ENCODE measurements at places on chromosomes 3 and 15.

GRCh38 chr15:49855917-49856637 is 235.2 kb downstream of the DTWD1 start:
- DNase-seq: no peak

- DNase-seq: no peak
Observed at GRCh38 chr15:58307313-58307961, 124.4 kb upstream of the LIPC start.

GRCh38 chr3:170723241-170723640 is 137.4 kb upstream of the SLC7A14 start:
- no peak for DNase-seq

DNA sequence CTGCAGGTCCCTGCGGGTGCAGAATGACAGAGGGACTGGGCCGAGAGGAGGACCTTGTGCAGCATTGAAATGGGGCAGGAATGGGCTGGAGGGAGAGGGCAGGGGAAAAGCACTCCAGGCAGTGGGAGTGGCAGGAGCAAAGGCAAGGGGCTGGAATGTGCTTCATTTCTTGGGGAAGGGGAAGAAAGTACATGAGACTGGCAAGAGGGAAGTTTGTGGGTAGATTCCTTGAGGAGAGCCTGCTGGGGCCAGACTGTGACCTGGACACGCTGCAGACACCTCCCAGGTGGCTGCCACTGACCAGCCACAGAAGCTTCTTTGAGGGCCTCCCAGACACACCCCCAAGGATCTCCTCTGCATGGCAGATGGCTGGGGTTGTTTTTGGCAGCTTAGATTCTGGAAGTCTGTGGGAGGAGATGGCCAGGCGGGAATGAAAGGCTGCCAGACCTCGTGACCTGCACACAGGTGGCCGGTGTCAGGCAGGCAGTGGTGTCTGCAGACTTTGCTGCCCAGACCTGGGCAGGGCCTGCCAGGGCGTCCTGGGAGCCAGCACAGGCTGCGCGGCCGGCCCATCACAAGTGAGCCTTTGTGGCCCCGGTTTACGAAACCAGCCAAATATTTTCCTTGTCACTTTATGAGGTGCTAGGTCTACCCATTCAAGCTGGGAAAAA is 53.1 kb downstream of the SPSB4 start:
- peak; percentile 75 for DNase-seq

- no peak for DNase-seq
Observed at GRCh38 chr15:43509660-43510199, 7.7 kb upstream of the MAP1A start.

- no peak for DNase-seq
Observed at GRCh38 chr15:67066041-67066958, 898 bp downstream of the SMAD3 start.

GRCh38 chr15:32682569-32682968 is 35.2 kb upstream of the GREM1 start:
- DNase-seq: no peak

GRCh38 chr15:73711526-73711925 is 27.3 kb downstream of the CD276 start:
- no peak for DNase-seq

DNA sequence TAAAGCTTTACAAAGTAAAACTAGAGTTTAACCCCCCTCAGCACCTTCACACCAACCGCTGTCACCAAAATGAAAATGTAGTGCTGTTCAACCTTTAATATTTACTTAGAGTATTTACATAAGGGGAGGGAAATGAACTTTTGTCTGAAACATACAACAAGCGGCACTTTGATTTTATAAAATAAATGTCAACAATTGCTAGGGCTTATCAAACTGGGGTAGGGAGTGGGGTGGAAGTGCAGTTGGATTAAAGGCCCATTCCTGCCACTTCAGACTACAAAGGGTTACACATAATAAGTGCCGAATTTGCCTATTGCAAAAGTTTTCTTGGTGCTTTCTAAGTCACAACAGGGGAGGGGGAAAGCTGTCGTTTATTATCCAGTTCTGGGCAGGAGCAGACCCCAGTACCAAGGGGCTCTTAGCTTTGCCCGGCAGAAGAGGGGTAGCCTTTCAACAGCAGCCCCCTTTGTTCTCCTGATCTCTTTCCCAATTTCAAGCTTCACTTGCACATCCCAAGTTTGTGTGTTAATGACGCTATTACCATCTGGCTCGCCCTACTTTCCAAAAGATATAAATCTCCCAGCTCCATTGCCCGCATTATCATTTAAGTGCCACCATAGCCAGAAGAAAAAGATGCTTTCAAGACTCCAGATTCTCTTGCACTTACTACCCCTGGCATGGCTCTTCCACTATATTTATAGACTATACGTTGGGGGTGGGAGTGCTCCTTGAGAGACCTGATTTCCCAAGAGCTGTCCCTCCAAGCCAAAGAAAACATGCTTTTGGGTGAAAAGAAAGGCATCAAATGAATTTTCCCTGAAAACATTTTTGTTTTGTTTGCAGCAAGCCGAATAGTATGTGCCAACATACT is 17.0 kb downstream of the SOX2 start:
- no peak for DNase-seq

GRCh38 chr3:171044384-171044783 is 17.9 kb upstream of the SLC2A2 start:
- DNase-seq: no peak

DNA sequence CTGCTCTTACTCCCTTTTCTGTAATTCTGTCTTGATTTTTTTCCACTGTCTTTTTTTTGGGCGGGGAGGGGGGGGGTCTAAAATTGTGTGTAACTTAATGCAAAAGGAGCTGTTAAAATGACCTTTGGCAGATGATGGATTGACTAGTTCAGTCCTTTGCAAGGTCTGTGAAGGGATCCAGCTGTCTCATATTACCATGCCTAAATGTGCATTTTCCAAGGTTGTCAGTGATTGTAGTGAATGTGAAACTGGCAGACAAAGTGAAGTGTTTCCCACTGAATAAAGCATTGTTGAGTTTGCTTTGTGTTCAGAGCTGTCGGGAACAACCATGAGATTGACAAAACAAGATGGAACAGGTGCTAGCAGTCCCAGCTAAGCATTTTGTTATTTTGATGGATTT is 110.1 kb upstream of the SKOR1 start:
- no peak for DNase-seq

DNA sequence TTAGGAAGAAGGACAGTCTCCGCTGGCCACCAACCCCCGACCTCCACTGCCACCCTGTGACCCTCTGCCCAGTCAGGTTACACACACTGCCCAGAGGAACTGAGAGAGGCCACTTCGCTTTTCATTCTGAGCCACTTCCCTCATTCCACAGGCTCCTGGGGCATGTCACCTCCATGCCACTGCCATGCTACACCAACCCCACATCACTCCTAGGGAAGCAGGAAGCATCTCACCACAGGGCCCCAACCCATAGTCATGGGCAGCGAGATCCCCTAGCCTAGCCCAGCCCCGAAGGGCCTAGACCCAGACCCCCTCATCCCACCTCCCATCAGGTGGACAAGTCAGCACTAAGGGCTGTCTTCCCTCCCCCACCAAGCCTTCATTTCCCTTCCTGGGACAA is 1.4 kb downstream of the PLCB2 start:
- peak; percentile 84 for DNase-seq

- DNase-seq: no peak
Observed at GRCh38 chr3:190096345-190096744, 24.4 kb downstream of the P3H2 start.

DNA sequence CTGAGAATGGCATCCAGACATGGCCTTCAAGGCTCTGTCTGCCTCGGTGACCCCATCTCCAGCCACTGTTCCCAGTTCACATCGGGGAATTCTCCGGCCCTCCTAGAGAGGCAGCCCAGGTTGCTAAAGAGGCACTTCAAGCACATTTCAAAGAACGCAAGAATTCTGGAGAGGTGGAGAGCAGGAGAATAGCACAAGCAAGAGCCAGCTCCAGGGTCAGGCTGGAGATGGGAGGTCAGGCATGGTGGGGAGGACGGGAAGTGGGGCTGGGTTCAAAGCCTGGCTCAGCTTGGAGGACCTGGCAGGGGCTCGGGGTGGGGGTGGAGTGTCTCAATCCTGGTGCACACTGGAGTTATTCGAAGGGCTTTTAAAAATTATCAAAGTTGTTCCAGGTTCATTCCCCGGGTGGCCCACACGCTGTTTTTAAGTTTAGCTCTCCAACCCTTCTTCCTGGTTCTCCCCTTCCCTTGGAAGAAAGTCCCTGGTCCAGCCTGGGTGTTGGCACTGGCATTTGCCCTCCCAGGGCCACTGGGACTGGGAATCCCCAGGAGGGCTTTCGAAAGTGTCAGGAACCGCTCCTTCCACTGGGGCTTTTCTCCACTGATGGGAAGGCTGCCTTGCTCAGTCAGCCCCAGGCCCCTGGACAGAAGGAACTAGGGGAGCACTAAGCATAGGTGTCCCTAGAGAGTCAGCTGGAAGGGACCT is 35.8 kb downstream of the ZNF710 start:
- DNase-seq: peak; percentile 67

DNA sequence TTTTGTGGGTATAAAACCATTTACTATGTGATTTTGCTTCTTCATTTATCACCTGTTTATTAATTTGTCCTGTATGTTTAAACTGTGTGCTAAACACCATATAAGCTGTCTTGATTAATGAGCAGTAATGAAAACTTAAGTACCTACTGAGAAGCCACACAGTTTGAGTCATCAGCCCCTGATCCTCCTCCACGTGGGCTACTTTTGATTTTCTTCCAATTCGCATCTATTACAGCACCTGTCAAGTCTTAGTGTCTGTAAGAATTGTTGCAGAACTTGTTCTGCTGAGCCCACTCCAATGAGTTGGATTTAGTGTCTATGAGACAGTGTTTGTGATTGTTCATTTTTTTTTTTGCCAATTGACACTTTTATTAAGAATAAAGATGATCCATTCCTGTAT is 16.8 kb downstream of the EPHA6 start:
- DNase-seq: no peak

DNA sequence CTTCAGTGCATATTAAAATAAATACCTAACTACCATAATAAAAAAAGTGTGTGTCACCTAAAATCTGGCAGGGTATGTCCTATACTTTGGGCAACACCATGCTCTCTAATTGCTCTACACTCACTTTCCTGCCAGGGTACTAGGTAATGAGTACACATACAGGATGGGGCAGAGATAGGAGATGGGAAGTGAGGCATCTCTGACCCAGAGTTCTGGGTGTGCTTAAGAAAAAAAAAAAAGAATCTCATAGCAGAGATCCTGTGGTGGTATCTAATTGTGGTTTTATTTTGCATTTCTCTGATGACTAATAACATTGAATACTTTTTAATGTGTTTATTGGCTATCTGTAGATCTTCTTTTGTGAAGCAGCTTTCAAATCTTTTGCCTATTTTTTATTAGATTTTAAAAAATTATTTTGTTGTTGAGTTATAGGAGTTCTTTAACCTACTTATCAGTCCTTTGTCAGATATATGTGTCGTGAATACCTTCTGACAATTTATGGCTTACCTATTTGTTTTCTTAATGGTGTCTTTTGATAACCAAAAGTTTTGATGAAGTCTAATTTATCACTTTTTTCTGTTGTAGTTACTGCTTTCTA is 48.0 kb downstream of the EEFSEC start:
- no peak for DNase-seq

GRCh38 chr3:28601291-28601690 is 252.7 kb upstream of the AZI2 start:
- DNase-seq: no peak

- DNase-seq: no peak
Observed at GRCh38 chr15:67079361-67079760, 14.0 kb downstream of the SMAD3 start.

GRCh38 chr3:167602041-167602440 is 51.7 kb downstream of the WDR49 start:
- no peak for DNase-seq

GRCh38 chr3:150077581-150078247 is 107.0 kb upstream of the PFN2 start:
- DNase-seq: no peak

DNA sequence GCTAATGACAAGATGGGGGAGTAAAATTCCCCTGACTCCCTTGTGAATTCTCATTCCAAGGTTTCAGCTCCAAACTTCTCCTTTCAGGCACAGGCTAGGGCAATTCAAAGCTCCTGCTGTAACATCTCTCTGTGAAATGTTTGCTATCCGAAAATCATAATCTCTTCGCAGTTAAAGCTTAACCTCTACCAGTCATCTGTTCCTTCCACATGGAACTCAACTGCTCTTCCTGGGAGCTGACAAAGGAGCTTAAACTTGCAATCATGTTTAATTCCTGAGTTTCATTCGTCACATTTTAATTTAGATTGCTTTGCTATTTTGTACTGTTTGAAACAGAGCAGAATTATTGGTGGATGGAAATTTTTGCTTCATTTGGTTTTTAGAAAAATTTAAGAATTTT is 328.6 kb downstream of the AGBL1 start:
- no peak for DNase-seq

GRCh38 chr3:148083526-148084182 is 614.0 kb upstream of the AGTR1 start:
- no peak for DNase-seq

DNA sequence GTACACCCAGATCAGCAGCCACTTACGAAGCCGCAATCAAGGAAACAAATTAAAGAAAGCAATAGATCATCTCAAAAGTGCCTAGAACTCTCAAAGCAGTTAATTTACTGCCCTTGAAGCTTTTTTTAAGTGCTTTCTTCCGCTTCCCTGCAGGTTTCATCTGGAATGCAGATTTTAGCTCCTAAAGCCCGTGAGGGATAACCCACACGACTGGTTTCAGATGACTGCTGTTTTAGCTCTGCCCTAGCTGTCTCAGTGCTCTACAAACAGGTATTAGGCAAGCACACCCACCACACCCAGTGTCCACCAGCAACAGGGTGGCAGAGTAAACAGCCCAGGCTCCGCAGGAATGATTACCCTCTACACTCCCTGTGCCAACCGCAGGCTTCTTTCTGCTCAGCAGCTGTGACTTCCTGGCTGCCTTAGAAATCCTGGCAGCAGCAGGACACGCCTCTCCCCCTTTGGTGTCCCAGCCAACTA is 126.0 kb downstream of the FMN1 start:
- DNase-seq: no peak

- DNase-seq: no peak
Observed at GRCh38 chr3:133040696-133041523, 2.7 kb downstream of the TMEM108 start.

- no peak for DNase-seq
Observed at GRCh38 chr15:82681371-82681770, 28.3 kb downstream of the AP3B2 start.

DNA sequence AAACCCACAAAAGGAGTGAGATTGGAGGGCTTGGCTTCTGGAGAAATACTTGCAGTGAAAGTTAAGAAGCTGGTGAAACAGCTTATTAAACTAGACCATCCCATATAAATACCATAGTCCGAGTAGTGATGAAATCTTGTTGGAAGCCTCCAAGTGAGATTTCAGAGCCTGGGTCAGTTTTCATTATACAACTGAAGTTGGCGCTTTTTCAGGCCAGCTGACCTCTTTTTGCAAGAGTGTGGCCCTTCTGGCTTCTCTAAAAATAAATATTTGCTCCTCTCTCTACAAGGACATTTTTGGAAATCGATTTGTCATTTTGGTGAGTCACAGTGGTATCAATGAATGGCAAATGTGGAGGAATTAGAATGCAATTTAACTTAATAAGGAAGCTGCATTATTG is 51.2 kb upstream of the THRB start:
- no peak for DNase-seq

GRCh38 chr3:152293347-152294006 is 24.7 kb downstream of the MBNL1 start:
- DNase-seq: no peak

- DNase-seq: no peak
Observed at GRCh38 chr15:55694652-55695150, 48.3 kb downstream of the PRTG start.

Data from cardiac septum (tissue), 1 donor.